GM12878 (cell line): ENCODE measurements at places on chromosomes 5 and 9. TPM values are rescaled to one million over a fixed set of nuclear protein-coding genes. Genes with fewer than 3 reads are reported as not detected.

The ZNF618 gene
- total RNA-seq: 0.08 TPM in 2 replicates

GRCh38 chr9:32413424-32413823 is 29.0 kb downstream of the ACO1 start:
- no peaks in the 10 kb centered on the region for H3K36me3 ChIP-seq
- DNase-seq: no peak
- H3K4me1 ChIP-seq: no peaks in the 10 kb centered on the region
- no peak overlapping the region for H3K27ac ChIP-seq

DNA sequence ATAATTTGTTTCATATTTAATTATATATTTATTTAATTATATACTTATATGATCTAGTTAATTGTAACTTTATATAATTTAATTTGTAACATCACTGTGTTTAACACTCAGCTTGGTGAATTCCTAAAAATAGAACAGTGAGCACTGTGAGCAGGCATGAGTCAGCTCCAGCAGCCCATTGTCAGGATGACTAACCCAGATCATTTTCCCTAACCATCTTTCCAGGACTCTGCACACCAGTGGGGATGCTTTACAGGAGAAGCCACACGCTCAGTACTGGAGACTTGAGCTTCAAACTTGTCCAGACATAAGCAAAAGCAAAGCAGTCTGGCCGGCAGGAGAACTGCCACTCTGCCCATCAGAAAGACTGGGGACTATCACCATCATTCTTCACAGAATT is 446.2 kb upstream of the TRPC7 start:
- H3K36me3 ChIP-seq: no peaks in the 10 kb centered on the region
- H3K27me3 ChIP-seq: no peaks in the 10 kb centered on the region
- no peak for DNase-seq
- no peak overlapping the region for H3K4me3 ChIP-seq
- H3K27ac ChIP-seq: no peak overlapping the region

DNA sequence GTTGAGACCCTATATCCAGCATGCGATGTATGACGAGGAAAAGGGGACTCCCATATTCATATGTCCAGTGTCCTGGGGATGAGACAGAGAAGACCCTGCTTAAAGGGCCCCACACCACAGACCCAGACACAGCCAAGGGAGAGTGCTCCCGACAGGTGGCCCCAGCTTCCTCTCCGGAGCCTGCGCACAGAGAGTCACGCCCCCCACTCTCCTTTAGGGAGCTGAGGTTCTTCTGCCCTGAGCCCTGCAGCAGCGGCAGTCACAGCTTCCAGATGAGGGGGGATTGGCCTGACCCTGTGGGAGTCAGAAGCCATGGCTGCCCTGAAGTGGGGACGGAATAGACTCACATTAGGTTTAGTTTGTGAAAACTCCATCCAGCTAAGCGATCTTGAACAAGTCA is 17.1 kb downstream of the BTNL3 start:
- H3K27me3 ChIP-seq: no peaks in the 10 kb centered on the region
- no peak overlapping the region for H3K27ac ChIP-seq
- no peaks in the 10 kb centered on the region for H3K4me1 ChIP-seq
- no peaks in the 10 kb centered on the region for H3K36me3 ChIP-seq
- no peak overlapping the region for H3K4me3 ChIP-seq
- no peak for DNase-seq

DNA sequence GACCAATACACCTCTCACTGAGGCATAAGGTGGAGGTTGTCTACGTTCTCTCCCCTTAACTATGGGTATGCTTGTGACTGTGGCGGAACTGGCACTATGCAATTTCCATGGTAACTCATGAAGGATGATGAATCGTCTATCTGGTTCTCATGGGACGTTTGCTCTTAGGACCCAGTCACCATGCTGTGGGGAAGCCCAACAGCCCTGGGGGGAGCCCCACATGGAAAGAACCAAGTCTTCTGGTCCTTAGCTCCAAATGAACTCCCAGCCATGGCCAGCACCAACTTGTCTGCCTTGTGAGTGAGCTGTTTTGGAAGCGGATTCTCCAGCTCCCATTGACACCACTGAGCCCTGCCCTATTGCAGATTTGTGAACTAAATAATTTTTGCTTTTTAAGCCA is 188.7 kb upstream of the S1PR3 start:
- H3K27me3 ChIP-seq: no peaks in the 10 kb centered on the region
- H3K36me3 ChIP-seq: no peaks in the 10 kb centered on the region
- H3K4me1 ChIP-seq: no peaks in the 10 kb centered on the region
- H3K4me3 ChIP-seq: no peak overlapping the region
- DNase-seq: no peak

DNA sequence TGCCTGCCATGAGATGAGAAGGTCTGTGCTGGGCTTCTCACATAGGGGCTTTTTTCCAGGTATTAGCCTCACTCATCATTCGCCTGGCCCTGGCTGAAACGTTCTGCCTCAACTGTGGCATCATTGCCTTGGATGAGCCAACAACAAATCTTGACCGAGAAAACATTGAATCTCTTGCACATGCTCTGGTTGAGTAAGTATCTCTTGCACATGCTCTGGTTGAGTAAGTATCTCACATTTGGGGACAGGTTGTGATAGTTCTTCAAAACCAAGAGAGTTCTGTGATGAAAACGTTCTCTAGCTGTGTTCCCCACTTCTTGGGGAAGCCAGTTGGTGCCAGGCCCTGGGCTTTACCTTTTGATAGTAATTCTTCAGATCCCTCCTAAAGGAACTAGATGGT is 17.4 kb upstream of the IL13 start:
- DNase-seq: no peak
- peak overlapping the region; percentile 1 for H3K27ac ChIP-seq
- H3K4me1 ChIP-seq: peaks cover 52% of the 10 kb centered on the region
- peaks cover 20% of the 10 kb centered on the region for H3K36me3 ChIP-seq
- no peak overlapping the region for H3K4me3 ChIP-seq
- H3K27me3 ChIP-seq: no peaks in the 10 kb centered on the region

DNA sequence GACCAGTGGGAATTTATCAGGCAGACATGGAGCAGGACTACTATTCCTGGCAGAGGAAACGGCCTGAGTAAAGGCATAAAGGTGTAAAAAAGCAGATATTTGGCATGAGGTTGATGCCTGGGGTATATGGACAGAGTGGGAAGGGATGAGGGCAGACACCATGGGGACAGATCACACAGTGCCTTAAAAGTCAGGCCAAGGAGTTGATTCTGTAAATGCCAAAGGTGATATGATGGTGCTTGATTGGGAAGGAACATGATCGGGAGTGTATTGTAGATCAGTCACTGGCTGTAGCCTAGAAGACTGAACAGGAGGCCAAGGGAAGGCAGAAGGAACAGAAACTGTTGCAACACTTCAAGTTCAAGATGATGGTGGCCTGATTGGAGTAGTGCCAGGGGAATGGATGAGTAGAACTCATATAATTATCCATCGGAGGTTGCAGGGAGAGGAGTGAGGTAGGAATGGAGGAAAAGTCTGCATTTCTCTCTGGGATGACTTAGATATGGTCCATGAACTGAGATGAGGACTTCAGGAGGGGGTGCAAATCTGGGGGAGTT is 594.3 kb upstream of the KLF4 start:
- H3K27ac ChIP-seq: no peak overlapping the region
- no peaks in the 10 kb centered on the region for H3K27me3 ChIP-seq
- H3K36me3 ChIP-seq: no peaks in the 10 kb centered on the region
